ENCODE measurements at places on chromosomes 5 and 9.
A peak's percentile ranks its signal among the peaks of the same experiment; 100 is the strongest.

DNA sequence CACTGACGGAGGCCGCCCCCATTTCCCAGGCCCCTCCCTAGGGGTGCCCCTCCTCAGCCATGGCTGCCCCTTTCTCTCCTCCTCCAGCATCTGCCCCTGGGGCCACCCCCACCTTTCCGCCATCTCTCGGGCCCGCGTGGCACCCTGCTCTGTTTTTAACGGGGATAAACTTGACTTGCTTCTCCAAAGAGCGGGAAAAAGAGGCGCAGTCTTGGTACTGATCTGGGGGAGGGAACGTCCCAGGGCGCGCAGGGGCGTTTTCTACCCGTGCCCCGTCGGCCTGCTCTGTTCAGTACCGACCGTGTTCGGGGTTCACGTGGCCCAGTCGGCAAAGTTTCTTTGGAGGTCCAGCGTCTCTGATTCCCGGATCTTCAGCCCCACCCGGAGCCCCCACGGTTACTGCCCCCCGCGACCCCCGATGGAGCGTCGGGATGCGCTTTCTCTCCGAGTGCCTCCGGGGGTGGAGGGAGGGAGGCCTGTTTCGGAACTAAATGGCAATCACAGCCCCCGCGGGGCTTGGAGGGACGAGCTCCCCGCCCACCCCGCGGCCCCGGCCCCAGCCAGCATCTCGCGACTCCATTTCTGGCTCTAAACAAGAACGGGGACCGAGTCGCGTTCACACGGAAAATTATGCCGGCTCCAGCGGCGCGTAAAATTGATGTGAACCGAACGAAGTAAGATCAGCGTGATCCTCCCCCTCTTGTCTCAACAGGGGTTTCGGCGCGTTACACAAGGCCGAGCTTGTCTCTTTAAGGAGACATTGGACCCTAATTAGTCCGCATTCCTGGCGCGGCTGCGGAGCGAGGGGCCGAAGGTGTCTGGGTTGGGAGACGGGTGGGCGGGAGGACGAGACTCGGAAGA, 1.1 kb upstream of the TLE4 start:
- peak; percentile 33 for DNase-seq

GRCh38 chr5:108167174-108167573, 214.7 kb downstream of the FBXL17 start:
- DNase-seq, result no peak

- DNase-seq, result no peak
Measured at GRCh38 chr5:96250782-96251181, 182.3 kb downstream of the PCSK1 start.

- no peak for DNase-seq
Measured at GRCh38 chr5:89991592-89991991, 418.0 kb downstream of the CETN3 start.

GRCh38 chr9:29999645-30000044, 2384.8 kb upstream of the ACO1 start:
- DNase-seq, result no peak

DNA sequence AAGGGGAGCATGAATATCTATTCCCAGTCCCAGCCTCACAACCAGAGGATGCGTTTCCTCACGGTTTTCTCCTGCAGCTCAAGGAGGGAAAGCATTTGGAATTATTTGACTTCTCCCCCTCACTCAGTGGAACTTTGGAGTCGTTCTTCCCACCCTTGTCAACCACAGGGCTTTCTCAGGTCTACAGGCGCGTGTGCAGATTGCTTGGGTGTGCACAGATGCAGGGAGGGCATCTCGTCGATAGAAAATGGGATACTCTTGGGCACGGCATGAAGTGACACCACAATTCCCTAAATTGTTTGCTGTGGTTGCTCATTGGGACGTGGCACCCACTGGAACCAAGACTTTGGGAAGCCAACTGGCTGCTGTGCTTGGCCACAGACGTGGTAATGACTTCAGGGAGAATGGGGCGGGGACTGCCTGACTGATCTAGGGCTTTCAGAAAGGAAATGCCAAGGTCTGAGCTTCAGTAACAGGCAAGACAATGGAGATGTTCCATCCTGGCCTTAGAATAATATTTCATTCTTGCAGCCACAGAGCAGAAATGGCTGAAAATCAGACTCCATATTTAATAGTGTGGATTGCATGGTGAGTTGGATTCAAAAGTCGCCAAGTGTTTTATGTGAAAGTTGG, 12.2 kb upstream of the OBP2B start:
- DNase-seq, result no peak

DNA sequence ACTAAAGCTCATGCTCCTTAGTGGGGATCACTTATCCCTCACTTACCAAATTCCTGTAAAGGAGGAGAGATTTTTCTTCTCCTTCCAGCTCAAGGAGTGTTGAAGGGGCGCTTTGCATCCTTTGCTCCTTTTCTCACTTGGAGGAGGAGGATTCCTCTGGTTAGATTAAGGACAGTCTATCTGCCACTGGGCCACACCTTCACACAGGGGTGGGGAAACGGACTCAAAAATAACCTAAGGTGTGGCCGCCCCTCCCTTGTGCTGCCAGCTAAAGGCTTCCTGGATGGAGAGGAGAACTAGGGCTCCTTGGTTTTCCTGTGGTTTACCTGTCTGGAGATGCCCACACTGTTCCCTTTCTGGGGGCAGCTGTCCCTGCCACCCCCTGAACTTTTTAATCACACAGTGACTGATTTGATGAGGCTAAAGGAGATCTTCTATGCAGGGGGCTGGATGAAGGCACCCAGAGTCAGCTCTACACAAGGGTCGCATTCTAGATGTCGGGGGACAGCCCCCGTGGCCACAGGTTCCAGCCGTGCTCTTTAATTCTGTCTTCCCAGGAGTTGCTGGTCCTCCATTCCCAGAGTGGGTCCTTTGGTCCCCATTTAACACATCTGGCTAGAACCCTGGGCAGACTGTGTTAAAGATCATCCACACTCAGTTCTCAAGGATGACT, 14.4 kb downstream of the GLRX start:
- DNase-seq, result no peak

DNA sequence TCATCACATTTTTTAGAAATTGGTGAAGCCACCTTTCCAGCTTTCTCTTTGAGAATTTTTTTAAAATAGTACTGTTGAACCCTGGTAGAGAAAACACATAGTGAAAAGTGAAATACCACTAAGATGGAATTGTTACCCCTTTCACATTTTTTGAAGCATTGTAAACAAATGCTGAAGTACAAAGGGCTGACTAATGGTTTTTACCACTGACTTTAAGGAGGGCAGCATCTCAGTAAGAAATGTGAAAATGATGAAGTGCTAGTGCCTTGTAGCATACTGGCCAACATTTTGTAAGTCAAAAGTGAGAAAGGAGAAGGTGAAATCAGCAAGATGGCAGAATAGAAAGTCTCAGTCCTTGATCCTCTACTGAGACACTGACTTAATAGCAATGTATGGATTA, 320.6 kb downstream of the PJA2 start:
- no peak for DNase-seq

- DNase-seq, result no peak
Measured at GRCh38 chr5:35125746-35126145, 78.0 kb upstream of the AGXT2 start.

DNA sequence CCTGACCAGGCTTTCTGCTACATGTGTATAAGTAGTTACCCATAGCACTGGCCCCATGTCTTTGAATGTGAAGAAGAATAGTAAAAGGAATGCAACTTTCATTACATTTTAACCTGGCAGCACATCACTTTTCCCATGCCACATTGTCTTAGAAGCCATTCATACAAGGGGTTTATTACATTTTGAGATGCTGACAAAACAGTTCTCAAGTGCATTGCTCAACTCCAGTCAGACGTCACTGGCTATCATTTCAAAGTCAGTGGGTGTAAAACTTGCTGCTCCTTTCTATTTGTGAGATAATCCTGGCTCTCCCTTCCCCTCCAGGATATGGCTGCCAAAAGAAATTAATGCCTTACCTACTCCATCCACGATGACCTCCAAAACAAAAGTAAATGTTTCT, 97.0 kb upstream of the VCAN start:
- DNase-seq, result no peak

- DNase-seq, result no peak
Measured at GRCh38 chr9:31335529-31336234, 1048.8 kb upstream of the ACO1 start.

DNA sequence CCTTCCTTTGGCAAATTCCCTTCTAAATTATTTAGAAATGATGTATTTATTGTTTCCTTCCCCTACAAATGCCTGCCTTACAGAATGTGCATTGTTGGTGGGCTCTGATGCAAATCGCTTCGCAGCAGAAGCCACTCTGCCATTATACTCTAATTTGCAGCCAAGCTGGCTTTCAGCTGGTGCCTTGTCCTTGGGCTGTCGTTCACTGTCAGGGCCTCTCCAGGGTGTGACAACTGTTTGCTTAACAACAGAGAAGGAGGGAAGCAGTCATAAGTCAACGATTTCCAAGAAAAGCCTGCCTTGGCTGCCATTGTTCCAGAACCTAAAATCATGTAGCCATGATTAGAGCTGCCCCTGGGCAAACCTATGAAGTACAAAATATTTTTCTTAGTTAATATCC, 260.1 kb upstream of the RGMB start:
- no peak for DNase-seq

DNA sequence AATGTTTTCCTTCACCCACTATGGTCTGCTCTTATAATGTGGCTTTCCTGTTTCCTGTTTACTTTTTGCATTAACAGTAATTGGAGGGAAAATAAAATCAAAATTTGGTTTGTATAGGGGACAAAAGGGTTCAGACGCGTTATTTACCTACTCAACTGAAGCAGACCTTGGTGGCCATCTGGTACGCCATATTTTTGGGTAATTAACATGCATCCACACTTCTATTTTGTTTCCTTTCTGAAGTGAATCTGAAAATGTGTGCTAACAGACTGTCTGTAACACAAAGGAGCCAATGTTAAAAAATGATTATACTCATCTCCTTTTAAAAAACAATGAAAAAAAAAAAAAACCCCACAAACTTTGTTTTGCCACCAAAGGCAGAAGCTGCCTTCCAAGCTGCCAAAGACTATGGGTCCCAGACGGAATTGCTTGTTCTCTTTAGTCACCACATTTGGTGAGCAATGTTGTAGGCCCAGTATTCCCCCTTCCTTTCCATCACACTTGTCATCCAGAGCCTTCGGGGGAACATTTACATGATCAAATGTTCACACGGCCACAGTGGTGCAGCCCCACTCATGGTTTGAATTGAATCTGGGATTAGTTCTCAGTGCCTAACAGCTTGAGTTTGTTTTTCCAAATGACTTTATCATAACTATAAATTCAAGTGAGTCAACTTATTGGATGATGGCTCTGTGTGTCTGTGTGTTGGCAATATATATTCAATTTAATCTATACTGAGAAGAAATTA, 323.7 kb upstream of the CD180 start:
- DNase-seq, result no peak

DNA sequence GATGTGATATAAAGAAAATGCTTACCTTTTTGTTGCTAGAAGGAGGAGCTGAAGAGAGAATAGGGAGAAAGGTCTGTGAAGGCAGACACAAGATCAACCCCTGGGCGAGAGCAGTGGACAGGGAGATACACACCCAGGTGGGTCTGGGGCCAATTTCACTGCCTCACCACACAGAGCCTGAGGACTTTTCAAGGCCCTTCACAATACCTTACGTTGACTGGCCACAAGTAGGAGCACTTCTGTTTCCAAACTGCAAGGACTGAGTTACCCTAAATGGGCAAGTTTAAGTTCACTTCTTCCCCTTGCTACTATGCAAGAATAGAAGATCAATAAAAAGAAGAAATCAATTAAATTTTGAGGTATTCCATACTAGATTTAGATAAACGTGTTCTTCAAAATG, 174.5 kb upstream of the SLC12A2 start:
- DNase-seq, result no peak

GRCh38 chr5:52878656-52879055, 90.9 kb downstream of the ITGA1 start:
- DNase-seq, result no peak

DNA sequence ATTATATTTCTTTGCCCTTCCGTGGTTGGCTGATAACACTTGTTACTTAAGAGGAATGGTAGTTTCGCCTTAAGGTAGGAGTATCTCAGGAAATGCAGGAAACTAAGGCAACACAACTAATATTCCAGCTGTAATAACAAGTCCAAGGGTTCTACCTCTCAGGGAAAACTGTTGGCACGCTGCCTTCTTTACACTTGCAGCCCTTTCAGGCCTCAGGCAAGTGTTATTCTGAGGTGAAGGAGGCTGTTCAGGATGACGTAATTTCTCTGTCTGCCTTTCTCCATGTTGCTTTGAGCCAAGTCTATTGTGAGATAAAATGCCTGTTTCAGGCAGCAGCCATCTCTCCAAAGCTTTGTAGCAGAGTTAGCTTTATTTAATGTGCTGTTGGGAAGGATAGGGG, 38.0 kb downstream of the VCAN start:
- DNase-seq, result no peak

- DNase-seq, result peak; percentile 39
Measured at GRCh38 chr9:130276121-130276520, 10.6 kb downstream of the HMCN2 start.

- DNase-seq, result no peak
Measured at GRCh38 chr5:34016750-34017149, 8.9 kb upstream of the AMACR start.

GRCh38 chr9:88658311-88658822, 123.4 kb downstream of the NXNL2 start:
- DNase-seq, result no peak

DNA sequence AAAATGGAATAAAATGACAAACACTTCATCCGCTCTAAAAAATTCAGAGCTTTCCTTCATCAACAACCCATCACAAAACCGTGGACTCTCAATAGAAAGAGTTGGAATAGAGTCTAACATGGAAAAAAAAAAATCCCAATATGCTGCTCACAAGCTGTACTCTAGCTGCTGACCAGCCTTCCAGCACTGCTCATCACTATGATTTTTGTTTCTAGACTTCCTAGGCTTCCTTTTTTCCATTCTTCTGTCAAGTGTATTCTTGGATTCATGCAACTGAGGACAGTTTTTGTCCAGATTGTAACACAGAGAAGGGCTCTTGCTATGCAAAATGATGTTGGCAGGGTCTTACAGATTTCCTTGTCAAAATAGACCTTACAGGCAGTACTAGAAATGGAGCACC, 34.5 kb downstream of the RFK start:
- DNase-seq, result no peak

- no peak for DNase-seq
Measured at GRCh38 chr9:130665029-130665430, 636 bp downstream of the PRDM12 start.

GRCh38 chr9:115296831-115297565, 179.0 kb upstream of the TNC start:
- DNase-seq, result no peak

DNA sequence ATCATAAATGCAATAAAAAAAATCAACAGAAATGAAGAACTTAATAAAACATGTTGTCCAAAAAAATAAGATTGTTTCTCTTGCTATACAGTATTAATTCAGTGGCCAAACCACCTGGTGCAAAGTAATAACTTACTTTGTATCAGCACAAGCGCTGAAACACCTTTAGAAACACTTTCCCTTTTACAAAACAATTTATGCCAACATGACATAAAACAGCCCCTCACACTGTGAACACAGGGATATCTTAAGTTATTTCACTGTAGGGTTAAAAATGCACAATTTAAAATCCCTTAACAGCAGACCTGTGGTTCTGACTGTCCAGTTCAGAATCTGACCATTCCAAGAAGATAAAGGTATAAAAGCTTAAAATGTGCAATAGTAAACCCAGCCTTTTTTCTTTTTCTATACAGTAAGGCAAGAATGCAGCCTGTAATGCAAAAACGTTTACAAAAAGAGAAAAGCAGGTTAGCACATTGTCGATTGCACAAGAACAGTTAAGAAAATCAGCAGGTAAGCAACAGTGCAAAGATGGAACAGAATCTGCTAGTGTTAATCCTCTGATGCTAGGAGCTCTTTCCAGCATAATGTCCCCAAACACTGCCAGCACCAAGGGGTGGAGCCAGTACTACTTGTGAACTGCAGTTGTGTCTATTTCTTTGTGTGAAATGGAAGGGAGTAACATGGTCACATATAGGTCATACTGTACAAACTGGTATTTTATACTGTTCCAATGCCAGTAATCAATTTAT, 21.6 kb downstream of the RAB14 start:
- no peak for DNase-seq
